HFF-Myc (cell line): ENCODE measurements at places on chromosomes 16 and 17.

DNA sequence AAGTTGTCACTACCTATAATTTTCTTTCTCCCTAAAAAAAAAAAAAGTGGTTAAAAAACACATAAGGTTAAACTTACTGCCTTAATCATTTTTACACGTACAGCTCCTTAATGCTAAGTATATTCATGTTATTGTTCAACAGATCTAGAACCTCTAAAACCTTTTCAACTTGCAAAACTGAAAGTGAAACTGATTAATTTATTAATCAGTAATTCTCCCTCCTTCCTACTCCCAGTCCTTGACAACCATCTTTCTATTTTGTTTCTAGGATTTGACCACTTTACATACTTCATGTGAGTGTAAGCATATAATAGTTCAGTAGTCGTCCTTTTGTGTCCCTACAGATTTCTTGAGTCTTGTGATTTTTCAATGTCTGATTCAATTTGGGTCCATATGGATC is 251.4 kb upstream of the KIF2B start:
- no peak for DNase-seq

GRCh38 chr17:27157898-27158297 is 136.0 kb upstream of the WSB1 start:
- DNase-seq = no peak

DNA sequence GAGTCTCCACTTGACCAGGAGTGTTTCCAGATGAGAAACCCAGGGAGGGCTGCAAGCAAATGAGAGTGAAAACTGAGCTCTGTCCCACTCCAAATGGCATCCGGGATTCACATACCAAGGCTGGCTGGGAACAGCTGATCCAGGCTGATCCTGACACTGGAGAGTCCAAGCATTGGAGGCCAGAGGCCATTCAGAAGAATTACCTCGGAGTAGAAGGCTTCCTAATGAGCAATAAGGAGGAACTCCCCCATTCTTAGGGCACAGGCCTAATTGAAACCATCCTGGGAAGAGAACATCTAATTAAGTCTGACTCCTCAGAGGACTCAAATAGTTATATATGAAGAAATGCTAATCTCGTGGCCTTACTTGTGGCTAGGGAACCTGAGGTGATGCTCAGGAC is 142.8 kb downstream of the PRKCA start:
- no peak for DNase-seq

DNA sequence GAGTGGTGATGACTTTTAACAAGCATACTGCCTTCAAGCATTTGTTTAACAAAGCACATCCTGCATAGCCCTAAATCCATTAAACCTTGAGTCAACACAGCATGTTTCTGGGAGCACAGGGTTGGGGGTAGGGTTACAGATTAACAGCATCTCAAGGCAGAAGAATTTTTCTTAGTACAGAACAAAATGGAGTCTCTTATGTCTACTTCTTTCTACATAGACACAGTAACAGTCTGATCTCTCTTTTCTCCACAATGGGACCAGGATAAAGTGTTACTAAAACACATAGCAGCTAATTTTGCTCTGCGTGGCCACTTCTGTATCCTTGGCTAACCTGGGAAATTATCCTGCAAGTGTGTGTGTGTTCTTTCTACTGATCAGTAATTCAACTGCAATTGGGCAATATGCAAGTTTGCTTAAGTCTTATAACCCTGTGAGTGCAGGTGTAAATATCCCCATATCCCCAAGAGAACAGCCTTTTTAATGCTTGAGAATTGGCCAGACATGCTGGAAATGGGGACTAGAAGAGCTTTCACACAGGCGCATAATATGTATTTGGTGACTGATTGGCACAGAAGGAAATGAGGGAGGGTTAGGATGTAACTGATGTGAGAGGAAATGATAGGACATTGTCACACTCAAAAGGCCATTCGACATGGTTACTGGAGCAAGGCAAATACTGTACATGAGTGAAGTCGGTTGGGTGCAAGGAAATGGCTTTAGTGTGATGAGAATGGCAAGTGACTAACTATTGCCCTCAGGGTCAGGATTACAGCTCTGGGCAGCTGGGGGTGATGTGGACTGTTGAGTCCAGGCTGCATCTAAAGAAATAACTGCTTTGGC is 10.8 kb upstream of the ANKS4B start:
- DNase-seq = no peak

- DNase-seq = no peak
Observed at GRCh38 chr16:9953908-9954570, 228.2 kb downstream of the GRIN2A start.

GRCh38 chr16:27883576-27883975 is 179.9 kb downstream of the GSG1L start:
- no peak for DNase-seq

DNA sequence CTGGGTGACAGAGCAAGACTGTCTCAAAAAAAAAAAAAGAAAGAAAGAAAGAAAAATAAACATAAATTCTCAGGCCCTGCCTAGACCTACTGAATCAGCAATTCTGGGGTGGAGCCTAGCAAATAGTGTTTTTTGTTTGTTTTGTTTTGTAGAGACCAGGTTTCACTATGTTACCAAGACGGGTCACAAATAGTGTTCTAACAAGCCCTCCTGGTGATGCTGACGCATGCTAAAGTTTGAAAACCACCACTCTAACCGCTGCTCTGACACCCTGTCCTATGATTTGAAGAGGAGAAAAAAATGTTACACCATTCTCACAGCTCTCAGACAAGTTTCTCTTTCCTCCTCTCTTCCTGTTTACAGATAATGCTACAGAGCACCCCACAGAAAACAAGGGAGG is 1.5 kb downstream of the MRPL10 start:
- DNase-seq = no peak

GRCh38 chr17:67145183-67145805 is 99.7 kb downstream of the HELZ start:
- DNase-seq = no peak

GRCh38 chr17:1462164-1463112 is 6.4 kb upstream of the CRK start:
- no peak for DNase-seq

DNA sequence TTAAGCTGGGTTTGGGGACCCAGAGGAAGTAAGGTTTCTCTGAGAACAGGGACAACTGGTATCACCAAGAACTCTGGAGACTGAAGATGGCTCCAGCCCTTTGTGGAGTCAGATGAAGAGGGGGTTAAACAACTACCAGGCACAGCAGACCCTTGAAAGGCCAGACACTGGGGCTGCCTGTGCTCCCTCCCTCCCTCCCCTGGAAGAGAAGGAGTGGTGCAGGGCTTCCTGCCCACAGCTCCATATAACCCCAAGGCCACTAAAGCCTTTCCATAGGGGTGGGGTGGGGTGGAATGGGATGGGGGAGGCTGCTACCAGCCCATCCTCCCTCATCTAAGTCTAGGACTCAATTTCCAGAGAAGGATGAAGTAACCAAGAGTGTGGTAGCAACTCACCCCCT is 66.7 kb downstream of the CCDC182 start:
- DNase-seq = no peak

DNA sequence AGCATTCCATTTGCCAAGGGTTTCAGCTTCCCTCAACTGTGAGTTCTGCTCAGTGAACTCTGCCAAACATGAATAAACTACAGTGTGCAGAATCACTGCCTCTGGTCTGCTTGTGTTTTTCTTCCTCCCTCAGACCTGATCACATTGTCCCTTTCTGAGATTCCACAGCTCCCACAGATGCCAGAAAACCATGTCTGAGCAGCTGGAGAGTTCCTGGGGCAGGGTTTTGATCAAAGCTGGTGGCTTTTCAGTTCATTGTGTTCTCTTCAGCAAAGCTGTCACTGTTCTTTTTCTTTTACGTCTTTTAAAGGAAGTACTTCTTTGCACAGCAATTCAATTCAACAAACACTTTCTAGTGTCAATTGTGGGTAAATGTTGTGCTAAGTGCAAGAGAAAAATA is 555.8 kb downstream of the RBFOX1 start:
- no peak for DNase-seq

- no peak for DNase-seq
Observed at GRCh38 chr16:54822492-54822891, 108.2 kb upstream of the IRX5 start.

DNA sequence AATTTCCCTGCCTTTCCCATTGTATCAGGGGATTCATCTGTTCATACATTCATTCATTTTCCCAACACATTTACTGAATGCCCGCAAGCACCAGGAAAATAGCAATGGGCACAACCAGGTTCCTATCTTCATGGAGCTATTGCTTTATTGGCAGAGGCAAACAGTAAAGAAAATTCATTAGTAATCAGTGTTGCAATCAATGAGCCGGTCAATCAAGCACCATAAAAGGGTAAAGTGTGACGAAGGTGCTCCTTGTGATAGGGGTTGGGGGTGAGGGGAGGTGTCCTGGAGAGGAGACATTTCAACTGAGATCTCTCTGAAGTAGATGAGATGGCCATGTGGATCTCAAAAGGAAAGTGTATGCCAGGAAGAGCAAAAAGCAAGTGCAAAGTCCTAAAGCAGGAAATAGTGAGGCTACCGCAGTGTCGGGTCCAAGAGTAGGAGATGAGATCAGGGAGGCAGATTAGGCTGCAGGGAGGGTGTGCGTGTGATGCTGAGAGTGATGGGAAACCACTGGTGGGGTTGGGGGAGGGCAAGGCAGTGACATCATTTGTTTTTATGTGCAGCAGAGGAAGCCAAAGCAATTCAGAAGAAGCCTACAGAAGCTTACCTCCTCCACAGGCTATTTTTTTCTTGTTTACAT is 28.4 kb downstream of the CDH13 start:
- peak; percentile 91 for DNase-seq

DNA sequence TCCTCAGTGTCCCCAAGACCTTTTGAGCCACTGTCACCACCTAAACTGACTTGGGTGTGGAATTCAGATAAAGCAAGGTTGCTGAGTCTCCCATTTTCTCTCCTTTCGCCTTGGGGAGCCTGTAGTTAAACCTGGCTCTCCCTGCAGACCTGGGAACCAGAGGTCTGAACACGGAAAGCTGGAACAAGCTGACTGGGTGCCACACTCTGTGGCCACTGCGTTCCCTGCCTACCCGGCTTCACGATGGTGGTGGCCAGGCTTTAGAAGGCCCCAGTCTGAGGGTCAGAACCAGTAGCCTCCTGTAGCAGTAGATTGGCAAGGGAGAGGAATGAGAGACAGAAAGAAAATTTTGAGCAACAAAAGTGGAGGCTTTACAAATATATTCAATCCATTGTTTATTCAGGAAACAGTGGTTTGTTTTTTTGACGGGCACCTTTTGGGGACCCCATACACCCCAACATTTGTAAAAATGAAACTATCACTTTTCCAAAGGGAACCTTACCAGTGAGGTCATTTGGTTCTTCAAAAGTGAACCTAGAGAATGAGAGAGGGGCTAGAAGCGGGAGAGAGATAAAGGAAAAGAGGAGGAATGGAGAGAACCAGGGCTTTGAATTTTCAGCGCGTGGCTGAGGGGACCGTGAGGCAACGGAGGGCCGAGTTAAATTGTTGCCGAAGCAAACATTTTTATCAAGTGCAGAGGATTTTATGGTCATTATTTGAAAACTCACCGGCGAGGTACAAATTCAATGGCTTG is 1.8 kb upstream of the HOXB8 start:
- DNase-seq = no peak

GRCh38 chr16:997440-998051 is 16.0 kb downstream of the SOX8 start:
- DNase-seq = no peak

GRCh38 chr16:48365025-48365600 is 20.1 kb downstream of the SIAH1 start:
- DNase-seq = no peak

GRCh38 chr17:44931376-44931775 is 16.1 kb upstream of the GFAP start:
- DNase-seq = no peak

DNA sequence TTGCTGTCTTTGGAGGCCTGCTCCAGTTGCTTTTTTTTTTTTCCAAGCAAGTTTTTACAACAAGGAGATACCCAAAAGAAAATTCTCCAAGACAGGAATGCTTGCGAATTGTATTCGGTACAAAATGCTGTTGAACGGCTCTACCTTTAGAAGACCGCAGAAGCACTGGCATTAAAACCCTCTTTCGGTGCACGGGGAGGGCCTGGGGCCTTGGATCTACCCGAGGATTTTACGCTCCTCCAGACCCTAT is 1.3 kb upstream of the HELZ start:
- DNase-seq = no peak

- DNase-seq = no peak
Observed at GRCh38 chr17:69516225-69516624, 101.7 kb downstream of the MAP2K6 start.

- DNase-seq = no peak
Observed at GRCh38 chr17:1322014-1322428, 42.6 kb downstream of the TRARG1 start.

GRCh38 chr17:61756561-61756960 is 106.8 kb downstream of the BRIP1 start:
- no peak for DNase-seq

DNA sequence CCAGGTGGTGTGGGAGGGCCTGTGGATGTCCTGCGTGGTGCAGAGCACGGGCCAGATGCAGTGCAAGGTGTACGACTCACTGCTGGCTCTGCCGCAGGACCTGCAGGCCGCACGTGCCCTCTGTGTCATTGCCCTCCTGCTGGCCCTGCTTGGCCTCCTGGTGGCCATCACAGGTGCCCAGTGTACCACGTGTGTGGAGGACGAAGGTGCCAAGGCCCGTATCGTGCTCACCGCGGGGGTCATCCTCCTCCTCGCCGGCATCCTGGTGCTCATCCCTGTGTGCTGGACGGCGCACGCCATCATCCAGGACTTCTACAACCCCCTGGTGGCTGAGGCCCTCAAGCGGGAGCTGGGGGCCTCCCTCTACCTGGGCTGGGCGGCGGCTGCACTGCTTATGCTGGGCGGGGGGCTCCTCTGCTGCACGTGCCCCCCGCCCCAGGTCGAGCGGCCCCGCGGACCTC is 798 bp downstream of the CLDN9 start:
- DNase-seq = no peak

GRCh38 chr16:66681676-66682075 is 14.9 kb downstream of the CMTM4 start:
- DNase-seq = no peak

DNA sequence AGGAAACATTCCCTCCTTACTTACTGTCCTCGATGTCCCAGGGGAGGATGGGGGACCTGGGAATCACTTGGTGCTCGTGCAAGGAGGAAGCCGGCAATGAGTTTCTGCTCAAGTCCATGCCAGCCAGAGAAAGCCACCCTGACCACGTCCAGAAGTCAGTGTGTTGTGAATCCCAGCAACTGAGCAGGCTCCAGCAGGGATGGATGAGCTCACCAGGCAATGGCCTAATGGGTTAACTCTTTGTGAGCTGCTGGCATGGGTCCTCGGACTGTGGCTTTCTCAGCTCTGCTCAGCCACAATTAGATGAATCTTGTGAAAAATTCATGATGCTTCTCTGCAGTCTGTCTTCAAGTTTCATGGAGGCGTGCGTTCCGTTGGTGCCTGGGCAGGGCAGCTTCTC is at the start of gene PIRT:
PIRT (minus strand) TSS at position 167 of the 400 bp plus-strand sequence. CDS start 12,442 bp downstream, outside the sequence.
- DNase-seq = no peak
